ENCODE measurements at places on chromosomes 5 and 9. TPM values are rescaled to one million over a fixed set of nuclear protein-coding genes. Genes with fewer than 3 reads are reported as not detected.

The PCDHA2 gene
- total RNA-seq = under 0.01 TPM

The CXCL14 gene
- not detected for total RNA-seq

The WHRN gene
- 0.22 TPM for total RNA-seq

The SGCD gene
- under 0.01 TPM for total RNA-seq

The SNX30 gene
- total RNA-seq = 11.3 TPM

The PNPLA7 gene
- 0.22 TPM for total RNA-seq

The IDNK gene
- total RNA-seq = 3.8 TPM

The SLC6A18 gene
- not detected for total RNA-seq

The ACOT12 gene
- not detected for total RNA-seq

The PDE4D gene
- 59.5 TPM for total RNA-seq

The MYOZ3 gene
- 0.22 TPM for total RNA-seq

The BNC2 gene
- total RNA-seq = 39.6 TPM

The CDO1 gene
- 3.5 TPM for total RNA-seq

The GRIN3A gene
- total RNA-seq = not detected

The ADGRD2 gene
- not detected for total RNA-seq

The CDHR2 gene
- total RNA-seq = not detected

The CCL27 gene
- not detected for total RNA-seq

The EQTN gene
- total RNA-seq = not detected

The TUSC1 gene
- 10.1 TPM for total RNA-seq

The IFNA5 gene
- total RNA-seq = not detected

The SPAG8 gene
- 0.13 TPM for total RNA-seq

The OBP2B gene
- not detected for total RNA-seq

The NUDT12 gene
- total RNA-seq = 8.6 TPM

The RXRA gene
- 17.2 TPM for total RNA-seq

The SARDH gene
- total RNA-seq = 0.40 TPM

The FAM169A gene
- 2.7 TPM for total RNA-seq

The LHFPL2 gene
- total RNA-seq = 64.5 TPM

The BTNL8 gene
- total RNA-seq = not detected

The IL31RA gene
- 1.7 TPM for total RNA-seq

The BTNL3 gene
- not detected for total RNA-seq

The LOX gene
- 62.9 TPM for total RNA-seq

The ALDH1A1 gene
- total RNA-seq = 57.0 TPM

The SEMA5A gene
- 0.27 TPM for total RNA-seq

The UNC13B gene
- total RNA-seq = 48.1 TPM

The ADAMTS19 gene
- not detected for total RNA-seq

The MARCOL gene
- total RNA-seq = not detected

The TBC1D9B gene
- 75.2 TPM for total RNA-seq

Data from thoracic aorta endothelial cell (primary cell).